HCEC 1CT (cell line): ENCODE measurements at places on chromosomes 6 and 20.
A peak's percentile ranks its signal among the peaks of the same experiment; 100 is the strongest.

DNA sequence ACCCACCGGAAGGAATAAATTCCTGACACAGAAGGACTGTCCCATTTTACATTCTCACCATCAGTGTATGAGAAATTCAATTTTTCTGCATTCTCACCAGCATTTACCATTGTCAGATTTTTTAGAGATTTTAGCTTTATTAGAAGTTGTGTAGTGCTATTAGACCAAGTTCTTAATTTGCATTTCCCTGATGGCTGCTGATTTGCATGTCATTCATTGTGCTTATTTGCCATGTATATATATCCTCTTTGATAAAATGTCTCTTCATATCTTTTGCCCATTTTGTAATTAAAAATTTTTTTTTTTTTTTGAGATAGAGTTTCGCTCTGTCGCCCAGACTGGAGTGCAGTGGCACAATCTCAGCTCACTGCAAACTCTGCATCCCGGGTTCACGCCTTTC lies 9.8 kb upstream of the HLA-DRB5 start:
- no peak for DNase-seq

DNA sequence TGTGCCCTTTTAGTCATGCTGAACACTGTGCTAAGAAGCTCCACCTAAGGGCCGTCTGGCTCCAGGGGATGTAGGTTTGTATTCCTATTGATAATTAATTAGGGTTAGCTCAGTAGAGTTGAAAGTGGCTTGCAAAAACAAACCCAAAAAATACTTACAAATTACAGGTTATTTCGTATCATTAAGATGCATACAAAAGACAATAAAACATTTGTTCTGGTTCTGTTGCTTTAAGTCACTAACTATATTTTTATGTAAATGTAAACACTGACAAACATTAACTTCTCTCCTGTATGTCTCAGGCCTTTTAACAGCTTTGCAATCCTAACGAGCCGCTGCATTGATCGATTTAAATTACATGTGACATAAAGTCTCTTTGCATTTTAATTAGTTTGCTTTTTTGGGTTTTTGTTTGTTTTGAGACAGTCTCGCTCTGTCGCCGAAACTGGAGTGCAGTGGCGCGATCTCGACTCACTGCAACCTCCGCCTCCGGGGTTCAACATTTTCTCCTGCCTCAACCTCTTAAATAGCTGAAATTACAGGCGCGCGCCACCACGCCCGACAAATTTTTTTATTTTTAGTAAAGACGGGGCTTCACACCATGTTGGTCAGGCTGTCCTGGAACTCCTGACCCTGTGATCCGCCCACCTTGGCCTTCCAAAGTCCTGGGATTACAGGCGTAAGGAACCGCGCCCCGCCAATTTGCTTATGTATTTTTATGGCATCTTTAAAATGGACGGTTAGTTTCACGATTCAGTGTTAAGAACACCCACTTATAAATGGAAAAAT lies 110.9 kb downstream of the HFE start:
- DNase-seq: peak; percentile 50

GRCh38 chr6:77620278-77620882 lies 32.5 kb upstream of the MEI4 start:
- DNase-seq: peak; percentile 16

DNA sequence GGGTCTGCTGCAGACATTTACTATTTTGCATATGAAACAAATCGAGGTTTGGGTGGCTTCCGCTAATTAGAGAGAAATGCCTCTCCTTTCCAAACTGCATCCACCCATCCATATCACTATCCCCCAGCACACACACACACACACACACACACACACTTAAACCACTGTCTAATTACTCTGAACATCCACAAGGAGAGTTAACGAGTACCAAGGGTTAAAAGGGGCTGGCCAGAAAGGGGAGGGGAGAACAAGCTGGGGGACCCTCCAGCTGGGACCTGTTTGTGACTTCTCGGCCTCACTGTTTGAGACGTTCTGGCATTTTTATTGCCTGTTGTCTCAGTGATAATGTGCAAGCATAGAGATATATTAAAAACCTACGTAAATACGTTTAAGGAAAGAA lies 261.2 kb downstream of the FOXC1 start:
- no peak for DNase-seq

DNA sequence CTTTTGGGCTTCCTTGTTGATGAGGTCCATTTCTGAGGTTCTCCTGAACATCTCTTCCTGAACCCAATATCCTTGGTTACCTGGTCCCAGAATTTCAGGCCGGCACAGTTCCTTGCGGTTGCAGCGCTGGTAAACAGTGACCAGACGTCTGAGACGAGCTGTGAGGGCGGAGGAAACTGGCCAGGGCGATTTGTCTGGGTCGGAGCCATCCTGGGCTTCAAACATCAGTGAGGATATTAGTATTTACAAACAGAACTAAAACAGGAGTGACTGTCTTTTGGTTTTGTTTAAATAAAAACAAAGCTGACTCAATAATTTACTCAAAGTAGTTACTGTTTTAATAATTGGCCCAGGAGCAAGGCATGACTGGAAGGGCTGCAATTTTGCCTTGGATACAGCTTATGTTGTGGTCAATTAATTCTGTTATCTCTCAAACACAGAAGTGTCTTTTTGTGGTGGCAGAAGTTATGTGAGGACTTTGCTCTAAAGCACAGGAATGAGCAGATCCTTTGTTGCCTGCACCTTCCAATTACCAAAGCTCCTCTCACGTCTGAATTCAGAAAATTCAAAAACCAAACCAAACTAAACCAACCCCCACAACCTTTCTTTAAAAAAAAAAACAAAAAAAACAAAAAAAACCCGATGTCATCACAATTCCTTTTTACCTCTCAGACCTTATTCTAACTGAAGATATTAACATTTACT lies 58.7 kb upstream of the EMILIN3 start:
- DNase-seq: no peak

- no peak for DNase-seq
These were observed 3.5 kb downstream of the ZFAND3 start for GRCh38 chr6:37822851-37823682.

- no peak for DNase-seq
These were observed 117.4 kb downstream of the VEGFA start for GRCh38 chr6:43887340-43887858.

GRCh38 chr6:159961528-159961927 lies 7.4 kb upstream of the IGF2R start:
- peak; percentile 70 for DNase-seq

DNA sequence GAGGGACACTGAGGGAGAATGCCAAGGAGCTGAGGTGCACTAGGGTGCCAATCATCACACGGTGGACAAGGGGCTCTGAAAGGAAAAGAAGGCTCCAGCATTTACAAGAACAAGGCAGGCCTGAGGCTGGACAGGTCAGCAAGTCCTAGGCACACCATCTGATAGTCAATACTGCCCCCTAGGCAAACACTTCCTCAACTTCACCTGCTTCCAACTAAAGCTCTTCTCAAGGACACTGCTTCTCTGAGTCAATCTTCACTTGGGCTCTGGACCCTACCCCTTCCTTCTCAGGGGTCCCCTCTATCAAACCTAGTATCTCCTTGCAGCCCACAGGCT lies 37.7 kb upstream of the SLC4A11 start:
- DNase-seq: peak; percentile 7
